ENCODE measurements at places on chromosomes 11 and 22. TPM values are rescaled to one million over a fixed set of nuclear protein-coding genes. Genes with fewer than 3 reads are reported as not detected.

Gene IGLL5
- total RNA-seq = not detected

Gene OTOG
- not detected for total RNA-seq

Gene GSTT2B
- total RNA-seq = 4.1 TPM

Gene PGA3
- 0.31 TPM for total RNA-seq

Gene SERPING1
- total RNA-seq = 9.0 TPM

Gene MMP12
- not detected for total RNA-seq

Gene CASP5
- 0.47 TPM for total RNA-seq

Gene ME3
- total RNA-seq = 99.0 TPM

Gene APLNR
- total RNA-seq = 5.8 TPM

Gene TBX1
- total RNA-seq = 0.62 TPM

Gene CBLIF
- not detected for total RNA-seq

Gene P2RY6
- total RNA-seq = not detected

Gene PLAAT3
- 4.7 TPM for total RNA-seq

Gene CABP4
- total RNA-seq = not detected

Gene MS4A2
- 0.16 TPM for total RNA-seq

Gene C1QTNF4
- total RNA-seq = 16.7 TPM

Gene RAPSN
- total RNA-seq = not detected

Gene GGTLC3
- not detected for total RNA-seq

Gene NAALADL1
- total RNA-seq = 2.3 TPM

Gene CCDC34
- total RNA-seq = 5.9 TPM

Gene ANGPTL5
- total RNA-seq = 0.62 TPM

Gene OR51B5
- total RNA-seq = 0.47 TPM

Gene COPB1
- total RNA-seq = 154 TPM

Gene FIBIN
- 7.8 TPM for total RNA-seq

Gene BTG4
- total RNA-seq = not detected

Gene SLC22A9
- not detected for total RNA-seq

Gene TREH
- not detected for total RNA-seq

Gene CPT1A
- 5.5 TPM for total RNA-seq

Gene RIMBP3B
- total RNA-seq = 0.62 TPM

Gene PNPLA5
- total RNA-seq = not detected

Gene CPSF7
- 25.1 TPM for total RNA-seq
